ENCODE measurements at places on chromosomes 4 and X. TPM values are rescaled to one million over a fixed set of nuclear protein-coding genes. Genes with fewer than 3 reads are reported as not detected.

The NPY1R gene
- under 0.01 TPM for total RNA-seq

The PIN4 gene
- total RNA-seq = 6.5 TPM

The TEX13C gene
- not detected for total RNA-seq

The DAPP1 gene
- total RNA-seq = not detected

The SSX2B gene
- total RNA-seq = not detected

The CD38 gene
- total RNA-seq = not detected

The BRS3 gene
- not detected for total RNA-seq

The SH3RF1 gene
- 14.6 TPM for total RNA-seq

The FSTL5 gene
- total RNA-seq = 0.05 TPM

The SEC31A gene
- total RNA-seq = 436 TPM

The MTMR8 gene
- not detected for total RNA-seq

The PGAM4 gene
- not detected for total RNA-seq

The P2RY8 gene
- under 0.01 TPM for total RNA-seq

The RNF212 gene
- 1.8 TPM for total RNA-seq

The TMSB15A gene
- total RNA-seq = 2.4 TPM

The IL2 gene
- total RNA-seq = not detected

The CXCL9 gene
- total RNA-seq = not detected

The MAGEA2 gene
- not detected for total RNA-seq

The MTTP gene
- total RNA-seq = 0.30 TPM
